Bone marrow (tissue), 2 donors: ENCODE measurements at places on chromosomes 3 and 15.

DNA sequence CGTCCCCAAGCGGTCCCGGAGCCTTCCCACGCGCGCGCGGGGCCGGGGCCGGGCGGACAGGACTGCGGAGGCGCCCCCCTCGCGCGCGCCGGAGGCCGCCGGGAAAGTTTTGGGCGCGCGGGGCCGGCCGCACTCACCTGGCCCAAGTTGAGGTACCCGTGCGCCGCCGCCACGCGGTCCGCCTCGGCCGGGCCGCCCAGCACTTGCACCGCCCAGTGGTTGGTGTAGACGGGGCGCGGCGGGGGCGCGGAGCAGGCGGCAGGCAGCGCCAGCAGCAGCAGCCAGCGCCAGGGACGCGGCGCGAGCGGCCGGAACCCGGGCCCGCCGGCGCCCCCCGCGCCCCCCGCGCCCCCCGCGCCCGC, 289 bp downstream of the PCSK6 start:
- no peak for DNase-seq

DNA sequence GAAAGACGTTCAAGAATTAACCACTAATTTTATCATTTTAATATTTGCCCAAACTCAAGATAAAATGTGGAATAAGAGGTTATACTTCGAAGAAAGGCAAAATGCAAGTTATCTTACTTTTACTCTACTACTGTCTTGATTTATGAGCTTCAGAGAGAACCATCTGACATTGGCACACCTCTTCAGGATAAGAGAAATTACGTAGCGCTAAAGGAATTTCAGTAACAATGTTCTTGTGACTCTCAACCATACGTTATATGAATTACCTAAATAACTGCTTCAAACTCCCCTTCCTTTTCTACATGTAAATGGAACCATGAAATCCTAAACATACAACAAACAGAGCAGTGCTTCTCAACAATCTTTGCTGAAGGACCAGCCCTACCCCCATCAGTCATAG, 96.8 kb downstream of the ZNF385D start:
- no peak for DNase-seq

GRCh38 chr3:193971966-193972365, 164.0 kb upstream of the HES1 start:
- DNase-seq: no peak

GRCh38 chr15:91589360-91589759, 264.1 kb upstream of the SLCO3A1 start:
- DNase-seq: no peak

DNA sequence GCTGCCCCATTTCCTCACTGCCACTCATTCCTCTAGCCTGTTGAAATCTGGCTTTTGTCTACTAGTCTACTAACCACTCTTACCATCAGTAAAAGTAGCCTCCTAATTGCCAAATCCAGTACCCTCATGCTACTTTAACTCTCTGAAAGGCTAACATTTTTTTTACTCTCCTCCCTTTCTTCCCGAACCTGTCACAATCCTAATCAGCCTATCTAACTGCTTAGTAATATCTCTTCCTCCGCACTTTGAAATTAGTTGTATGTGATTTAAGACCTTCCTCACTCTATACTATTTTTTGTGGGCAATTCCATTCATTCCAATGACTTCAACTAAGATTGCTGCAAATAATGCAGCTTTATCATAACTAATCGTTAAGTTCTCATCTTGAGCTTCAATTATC, 3.7 kb downstream of the SENP7 start:
- no peak for DNase-seq

DNA sequence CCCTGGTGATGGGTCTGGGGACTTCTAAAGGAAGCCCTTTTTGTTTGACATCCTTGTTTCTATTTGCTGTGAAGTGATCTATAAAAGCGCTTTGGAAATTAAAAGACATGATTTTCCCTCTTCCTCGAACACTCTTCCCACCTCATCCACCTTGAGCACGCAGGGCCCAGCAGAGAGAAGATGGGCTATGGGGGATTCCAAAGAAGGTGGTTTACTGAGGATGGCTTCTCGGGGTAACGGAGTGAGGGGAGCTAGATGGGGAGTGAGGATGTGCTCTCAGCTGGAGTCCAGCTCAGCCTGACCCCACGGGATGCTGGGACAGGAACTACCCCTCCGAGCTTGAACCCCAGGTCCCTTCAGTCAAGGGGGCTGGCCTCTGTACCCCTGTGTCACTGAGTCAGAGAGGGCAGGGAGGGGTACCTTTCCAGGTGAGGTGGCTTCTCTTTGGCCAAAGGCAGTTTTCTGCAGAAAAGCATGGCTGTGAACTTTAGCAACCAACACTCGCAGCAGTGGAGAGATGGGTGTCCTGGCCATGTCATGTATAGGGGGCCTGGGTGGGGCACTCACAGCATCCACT, 180.7 kb upstream of the SMAD3 start:
- no peak for DNase-seq

- no peak for DNase-seq
These were observed 211.4 kb upstream of the ROPN1 start for GRCh38 chr3:124203292-124203691.

GRCh38 chr3:9455596-9456131, 58.2 kb downstream of the SETD5 start:
- DNase-seq: no peak

GRCh38 chr3:140247775-140248174, 312.8 kb downstream of the CLSTN2 start:
- no peak for DNase-seq

DNA sequence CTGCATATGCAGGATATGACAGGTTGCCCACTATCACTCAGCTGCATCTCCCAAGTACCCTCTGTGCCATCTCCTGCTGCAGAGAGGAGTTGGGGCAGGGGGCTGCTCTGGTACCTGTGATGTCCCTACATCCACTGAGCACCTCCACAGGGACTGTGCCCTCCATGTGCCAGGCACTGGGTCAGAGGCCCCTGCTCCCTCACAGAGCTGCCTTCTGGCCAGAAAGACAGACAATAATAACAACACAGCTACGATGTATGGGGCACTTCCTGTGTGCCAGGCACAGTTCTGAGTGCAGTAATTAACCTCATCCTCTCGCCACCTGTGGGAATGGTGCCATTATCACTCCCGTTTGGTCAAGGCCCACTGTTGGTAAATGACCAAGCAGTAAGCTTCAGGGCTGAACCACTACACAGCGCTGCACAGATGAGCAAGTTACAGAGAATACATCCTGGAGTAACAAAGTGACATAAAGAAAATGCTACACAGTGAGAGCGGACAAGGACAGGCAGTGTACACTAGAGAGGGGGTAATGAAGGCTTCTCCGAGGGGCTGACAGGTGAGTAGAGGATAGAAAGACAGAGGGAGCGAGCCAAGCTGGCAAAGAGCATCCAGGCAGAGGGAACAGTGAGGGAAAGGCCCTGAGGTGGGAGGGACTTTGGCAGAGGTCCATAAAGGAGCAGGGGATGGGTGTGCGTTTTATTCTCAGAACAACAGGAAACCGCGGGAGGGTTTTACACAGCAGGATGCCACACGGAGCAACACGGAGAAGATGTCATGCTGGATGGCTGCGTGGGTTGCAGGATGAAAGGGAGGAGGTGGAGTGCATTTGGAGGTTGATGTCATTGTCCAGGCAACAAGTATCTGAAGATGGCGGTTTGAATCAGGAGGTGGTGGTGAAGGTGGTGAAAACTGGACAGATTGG, 13.6 kb downstream of the WNT7A start:
- DNase-seq: no peak

DNA sequence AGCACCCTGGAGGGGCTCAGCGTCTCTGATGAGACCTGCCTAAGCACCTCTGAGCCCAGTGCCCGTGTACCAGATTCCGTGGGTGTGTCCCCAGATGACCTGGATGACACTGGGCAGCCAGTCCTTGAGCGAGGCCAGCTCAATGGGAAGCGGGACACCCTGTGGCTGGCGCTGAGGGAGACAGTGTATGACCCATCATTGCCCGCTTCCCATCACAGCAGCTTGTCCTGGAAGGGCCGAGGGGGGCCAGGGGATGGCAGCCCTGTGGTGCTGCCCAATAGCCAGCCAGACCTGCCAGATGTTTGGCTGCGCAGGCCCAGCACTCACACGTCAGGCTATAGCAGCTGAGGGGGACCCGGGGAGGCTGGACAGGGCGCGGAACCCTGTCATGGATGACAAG, 12.0 kb downstream of the DISP2 start:
- no peak for DNase-seq

GRCh38 chr3:100891033-100891432, 102.2 kb downstream of the ABI3BP start:
- DNase-seq: no peak
